SK-N-SH (cell line): ENCODE measurements at places on chromosomes 12 and 14. TPM values are rescaled to one million over a fixed set of nuclear protein-coding genes. Genes with fewer than 3 reads are reported as not detected.

The CDKN3 gene
- 25.5 and 26.7 TPM in 2 replicates for polyA plus RNA-seq

The LUM gene
- 30.6 and 50.2 TPM in 2 replicates for polyA plus RNA-seq

- H3K36me3 ChIP-seq: no peaks in the 10 kb centered on the region
- DNase-seq: no peak
- H3K4me3 ChIP-seq: peak overlapping the region; percentile 84
- H3K27me3 ChIP-seq: no peaks in the 10 kb centered on the region
Observed at GRCh38 chr14:93331728-93332396, 974 bp downstream of the BTBD7 start.

- H3K4me3 ChIP-seq: no peak overlapping the region
- no peak for DNase-seq
- no peaks in the 10 kb centered on the region for H3K27me3 ChIP-seq
- H3K4me1 ChIP-seq: no peaks in the 10 kb centered on the region
- no peak overlapping the region for H3K27ac ChIP-seq
Observed at GRCh38 chr12:97229004-97229403, 233.6 kb upstream of the RMST start.

GRCh38 chr14:20494935-20495766, 10.2 kb upstream of the RNASE10 start:
- H3K36me3 ChIP-seq: no peaks in the 10 kb centered on the region
- no peak overlapping the region for H3K4me3 ChIP-seq
- H3K27me3 ChIP-seq: peaks cover 51% of the 10 kb centered on the region
- H3K27ac ChIP-seq: no peak overlapping the region

DNA sequence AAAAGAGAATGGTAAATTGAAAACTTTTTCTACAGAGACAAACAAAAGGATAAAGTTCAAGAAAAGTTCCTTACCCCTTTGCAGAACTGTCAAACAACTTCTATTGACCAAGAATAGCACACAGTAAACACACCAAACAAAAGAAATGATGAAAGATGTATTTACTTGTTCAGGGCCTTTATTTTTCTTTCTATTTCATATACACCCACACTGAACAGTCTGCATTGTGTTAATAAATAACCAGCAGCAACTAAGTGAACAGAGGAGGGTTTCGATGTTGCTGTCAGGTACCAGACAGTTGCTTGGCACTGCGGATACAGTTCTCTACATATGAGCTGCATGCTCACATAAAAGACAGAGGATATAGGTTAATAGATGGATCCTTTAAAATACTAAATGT, 122.1 kb downstream of the SOX5 start:
- no peaks in the 10 kb centered on the region for H3K36me3 ChIP-seq
- no peaks in the 10 kb centered on the region for H3K4me1 ChIP-seq
- H3K4me3 ChIP-seq: no peak overlapping the region
- H3K27me3 ChIP-seq: no peaks in the 10 kb centered on the region
- no peak for DNase-seq

GRCh38 chr14:89015016-89015415, 190.6 kb downstream of the TTC8 start:
- no peaks in the 10 kb centered on the region for H3K27me3 ChIP-seq
- no peak for DNase-seq
- no peak overlapping the region for H3K4me3 ChIP-seq

- no peak overlapping the region for H3K27ac ChIP-seq
- H3K27me3 ChIP-seq: no peaks in the 10 kb centered on the region
- no peak for DNase-seq
- no peaks in the 10 kb centered on the region for H3K4me1 ChIP-seq
- H3K36me3 ChIP-seq: no peaks in the 10 kb centered on the region
- H3K4me3 ChIP-seq: no peak overlapping the region
Observed at GRCh38 chr14:38887696-38888095, 215.3 kb downstream of the SEC23A start.
